Bronchial smooth muscle cell (primary cell): ENCODE measurements at places on chromosomes 7 and 10. TPM values are rescaled to one million over a fixed set of nuclear protein-coding genes. Genes with fewer than 3 reads are reported as not detected.

BICC1 gene
- total RNA-seq, result 74.9 and 78.8 TPM in 2 replicates

C10orf67 gene
- under 0.01 TPM in 1 of 2 replicates, not detected in the other for total RNA-seq

SAP25 gene
- total RNA-seq, result 0.16 TPM in 1 of 2 replicates, not detected in the other

SLC39A12 gene
- total RNA-seq, result 0.09 TPM in 1 of 2 replicates, not detected in the other

SLC18A2 gene
- not detected in 2 replicates for total RNA-seq

AGAP9 gene
- 2.7 and 4.1 TPM in 2 replicates for total RNA-seq
